Activated CD4-positive, alpha-beta T cell treated with anti-CD3 and anti-CD28 coated beads, Interleukin-2, amount 50 U/mL, for 16 hours (primary cell): ENCODE measurements at places on chromosomes 2 and 18.
A peak's percentile ranks its signal among the peaks of the same experiment; 100 is the strongest.

- DNase-seq = no peak
Observed at GRCh38 chr2:226440127-226440918, 359.3 kb downstream of the IRS1 start.

DNA sequence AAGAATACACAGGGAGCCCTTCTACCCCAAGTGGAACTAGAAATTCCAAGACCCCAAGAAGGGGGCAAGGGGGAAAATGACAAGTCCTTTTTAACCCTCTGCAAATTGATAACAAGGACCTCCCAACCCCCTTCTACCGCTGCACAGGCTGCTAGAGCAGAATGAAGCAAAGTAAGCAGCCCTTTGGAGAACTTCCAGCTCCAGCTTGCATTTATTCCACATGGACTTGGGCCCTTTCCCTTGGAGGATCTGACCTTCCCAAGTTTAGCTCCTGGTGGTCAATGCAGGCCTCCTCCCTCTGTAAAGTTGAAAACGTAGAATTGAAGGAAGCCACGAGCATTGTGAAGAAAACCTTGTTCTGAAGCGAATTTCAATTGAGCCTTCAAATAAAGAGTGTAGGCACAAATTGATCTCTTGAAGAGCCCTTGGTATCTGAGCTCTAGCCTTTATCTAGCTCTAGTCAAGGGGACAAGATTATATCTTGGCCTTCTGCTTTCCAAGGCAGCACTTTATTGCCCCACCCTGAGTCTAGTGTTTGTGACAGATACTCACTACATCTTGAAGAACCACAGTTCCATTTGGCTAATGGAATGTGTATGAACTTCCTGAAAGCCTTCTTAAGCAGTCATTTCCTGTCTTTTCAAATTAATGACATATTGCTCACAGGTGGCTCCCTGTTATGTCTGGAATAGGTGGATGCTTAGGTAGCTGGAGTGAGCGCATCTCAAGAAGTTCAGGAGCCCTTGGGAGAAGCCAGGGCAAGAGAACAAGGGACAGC is 37.2 kb downstream of the SLC14A2 start:
- DNase-seq = no peak

DNA sequence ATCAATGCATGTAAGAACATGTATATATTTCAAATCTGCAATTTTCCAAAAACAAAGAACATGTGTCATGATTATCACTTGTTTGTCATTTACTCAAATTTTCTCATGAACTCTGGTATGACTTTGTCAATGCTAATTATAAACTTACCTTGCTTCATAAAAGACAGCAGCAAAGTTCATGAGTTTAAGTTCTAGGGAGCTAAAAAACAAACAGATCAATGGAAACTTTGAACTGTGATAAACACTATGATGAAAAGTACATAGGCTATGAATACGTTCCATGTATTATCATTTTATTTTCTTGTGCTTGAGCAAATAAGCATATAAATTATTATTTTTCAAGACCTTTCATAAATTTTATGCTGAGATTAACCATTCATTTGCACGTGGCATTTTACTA is 940.8 kb downstream of the MBD2 start:
- no peak for DNase-seq

DNA sequence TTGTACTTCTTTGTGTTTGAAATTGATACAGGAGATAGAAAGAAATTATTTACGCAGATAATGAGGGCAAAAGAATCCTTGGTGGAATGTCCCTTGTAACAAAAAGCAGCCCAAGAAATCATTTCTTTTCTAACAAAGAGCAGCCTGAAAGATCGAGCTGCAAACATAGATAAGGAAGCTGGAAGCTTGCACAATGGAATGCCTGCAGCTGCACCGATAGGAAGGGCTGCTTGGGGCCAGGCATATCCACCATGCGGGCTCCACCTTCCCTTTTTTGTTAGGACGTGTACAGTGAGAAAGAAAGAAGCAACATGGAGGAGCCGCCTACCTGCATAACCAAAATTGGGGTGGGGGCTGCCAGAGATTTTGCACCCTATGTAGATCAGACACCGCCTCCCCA is 568.7 kb downstream of the METTL4 start:
- no peak for DNase-seq

GRCh38 chr2:99181624-99182000 is 628 bp downstream of the MRPL30 start:
- no peak for DNase-seq

DNA sequence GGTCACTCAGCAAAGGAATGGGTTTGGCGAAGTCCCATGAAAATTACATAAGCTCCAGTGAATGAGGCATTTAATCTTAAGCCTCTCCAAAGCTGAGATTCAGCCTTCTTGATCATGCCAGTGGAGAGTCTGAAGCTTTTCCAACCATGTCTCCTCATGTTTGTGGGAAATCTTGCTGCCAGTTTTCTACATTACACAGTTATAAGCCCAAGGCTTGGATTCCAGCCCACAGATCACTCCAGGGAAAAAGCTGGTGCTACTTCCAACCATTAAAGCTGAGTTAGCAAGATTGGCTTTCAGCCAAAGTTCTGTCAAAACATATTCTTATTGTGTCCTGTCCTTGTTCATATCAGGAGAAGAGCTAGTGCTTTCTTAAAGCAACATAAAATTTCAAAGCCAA is 293.8 kb downstream of the LRRTM4 start:
- no peak for DNase-seq

DNA sequence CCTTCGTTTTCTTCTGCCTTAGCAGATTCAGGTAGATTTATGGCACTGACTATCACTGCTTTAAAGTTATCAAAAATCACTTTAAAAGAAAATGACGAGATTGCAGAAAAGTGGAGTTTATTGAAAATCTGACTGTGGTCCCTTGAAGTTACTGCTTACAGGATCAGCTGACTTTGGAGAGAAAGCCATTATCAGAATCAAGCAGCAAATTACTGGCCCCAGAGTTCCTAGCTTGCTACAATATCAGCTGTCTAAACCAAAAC is 18.5 kb downstream of the MBP start:
- no peak for DNase-seq

- no peak for DNase-seq
Observed at GRCh38 chr2:72001937-72002690, 145.5 kb downstream of the CYP26B1 start.

GRCh38 chr2:162890690-162891311 is 52.2 kb upstream of the KCNH7 start:
- peak; percentile 51 for DNase-seq

GRCh38 chr2:36394804-36395203 is 39.2 kb downstream of the CRIM1 start:
- no peak for DNase-seq

DNA sequence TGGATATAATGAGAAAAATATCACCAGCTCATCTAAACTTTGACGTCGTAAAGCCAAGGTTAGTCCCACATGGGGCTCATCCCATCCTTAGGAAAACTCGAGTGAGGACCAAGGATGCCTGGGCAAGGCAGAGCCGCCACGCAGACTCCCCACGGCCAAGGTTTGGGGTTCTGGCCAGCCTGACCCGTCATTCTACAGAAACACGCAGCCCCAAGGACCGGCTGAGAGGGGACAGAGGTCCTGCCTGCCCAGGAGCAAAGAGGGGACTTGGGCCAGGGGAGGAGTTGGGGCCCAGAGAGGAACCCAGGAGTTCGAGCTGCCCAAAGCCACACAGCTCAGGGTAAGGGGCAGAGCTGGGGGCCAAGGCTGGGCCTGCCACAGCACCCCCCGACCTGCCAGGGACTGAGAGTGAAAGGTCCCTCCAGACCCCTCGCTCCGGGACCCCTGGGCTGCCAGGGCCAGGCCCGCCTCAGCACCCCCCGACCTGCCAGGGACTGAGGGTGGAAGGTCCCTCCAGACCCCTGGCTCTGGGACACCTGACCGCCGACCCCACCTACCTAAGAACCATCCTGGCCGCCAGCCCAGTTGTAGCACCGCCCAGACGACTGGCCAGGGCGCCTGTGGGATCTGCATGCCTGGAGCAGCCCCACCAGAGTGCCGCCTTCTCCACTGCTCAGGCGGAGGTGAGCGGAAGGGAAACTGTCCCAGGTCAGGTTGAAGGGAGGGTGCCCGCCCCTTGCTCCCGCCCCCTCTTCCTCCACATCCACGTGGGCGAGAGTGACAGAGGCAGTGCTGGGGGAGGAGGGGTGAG is at the start of gene PDCD1:
TSS of gene PDCD1 (minus strand) at position 689 of the 811 bp plus-strand sequence. CDS start at position 633, 56 bp downstream.
- peak; percentile 84 for DNase-seq

GRCh38 chr2:207854484-207855440 is 85.1 kb upstream of the FZD5 start:
- DNase-seq = no peak
